Ascending aorta (tissue), 2 donors: ENCODE measurements at places on chromosomes 2 and 18.

- no peak for DNase-seq
Measured at GRCh38 chr2:47051562-47051961, 103.5 kb downstream of the STPG4 start.

- DNase-seq: no peak
Measured at GRCh38 chr2:120531863-120532600, 186.1 kb downstream of the INHBB start.

DNA sequence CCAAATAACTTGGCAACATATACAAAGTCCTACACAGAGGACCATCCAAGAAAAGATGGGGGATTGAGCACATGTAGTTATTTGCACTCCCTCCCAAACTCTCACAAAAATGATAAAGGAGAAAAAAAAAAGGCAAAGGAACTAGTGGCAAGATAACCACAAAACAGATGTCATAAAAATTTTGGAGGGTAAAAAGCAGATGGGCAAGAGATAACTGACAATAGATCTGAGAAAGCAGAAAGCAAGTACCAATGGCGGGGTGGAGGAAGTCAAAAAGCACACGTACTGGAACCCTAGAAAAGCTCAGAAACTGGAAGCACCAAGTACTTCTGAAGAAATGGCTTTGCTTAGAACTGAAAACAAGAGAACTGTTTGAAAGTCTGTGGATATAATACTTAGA lies 82.0 kb downstream of the WDPCP start:
- no peak for DNase-seq

GRCh38 chr18:12586956-12587355 lies 71.0 kb downstream of the SPIRE1 start:
- DNase-seq: no peak

GRCh38 chr18:56089612-56090258 lies 501.7 kb upstream of the TCF4 start:
- DNase-seq: no peak

DNA sequence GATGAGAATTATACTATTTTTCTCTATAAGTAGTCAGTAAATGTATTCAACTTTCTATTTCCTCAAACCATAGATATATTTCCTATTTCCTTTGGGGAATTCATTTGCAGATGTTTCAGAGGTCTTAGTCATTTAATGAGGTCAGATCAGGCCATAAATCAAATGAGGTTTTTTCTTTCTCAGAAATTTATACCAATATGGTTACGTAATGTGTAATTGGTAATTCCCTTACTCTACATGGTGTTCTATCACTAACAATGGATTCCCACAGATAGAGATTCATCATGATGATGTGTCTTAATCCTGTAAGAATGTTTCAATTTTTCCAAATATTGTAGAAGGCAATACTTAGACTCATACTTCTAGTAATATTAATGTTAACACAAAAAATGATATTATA lies 108.0 kb downstream of the DPP4 start:
- no peak for DNase-seq

DNA sequence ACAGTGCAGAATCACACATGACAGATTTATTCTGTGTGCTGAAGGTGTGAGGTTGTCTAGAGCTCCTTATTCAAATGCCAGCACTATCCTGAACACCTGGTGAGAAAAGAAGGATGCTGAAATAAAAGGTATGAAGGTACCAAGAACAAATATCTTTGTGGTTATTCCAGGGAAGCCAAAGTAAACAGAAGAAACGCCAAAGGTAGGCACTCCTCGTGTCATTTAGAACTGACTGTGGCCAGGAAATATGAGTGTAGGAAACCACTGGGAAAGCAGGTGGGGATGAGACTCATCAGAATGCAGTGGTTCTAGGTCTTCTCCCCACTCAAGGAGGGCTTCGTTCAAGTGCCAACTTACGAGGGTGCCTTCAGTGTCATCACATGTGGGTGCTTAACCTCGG lies 80.8 kb downstream of the KIF5C start:
- no peak for DNase-seq

- DNase-seq: peak; percentile 84
Measured at GRCh38 chr18:48866028-48866733, 84.6 kb downstream of the SMAD7 start.

GRCh38 chr2:149136111-149136510 lies 97.6 kb downstream of the LYPD6B start:
- no peak for DNase-seq

DNA sequence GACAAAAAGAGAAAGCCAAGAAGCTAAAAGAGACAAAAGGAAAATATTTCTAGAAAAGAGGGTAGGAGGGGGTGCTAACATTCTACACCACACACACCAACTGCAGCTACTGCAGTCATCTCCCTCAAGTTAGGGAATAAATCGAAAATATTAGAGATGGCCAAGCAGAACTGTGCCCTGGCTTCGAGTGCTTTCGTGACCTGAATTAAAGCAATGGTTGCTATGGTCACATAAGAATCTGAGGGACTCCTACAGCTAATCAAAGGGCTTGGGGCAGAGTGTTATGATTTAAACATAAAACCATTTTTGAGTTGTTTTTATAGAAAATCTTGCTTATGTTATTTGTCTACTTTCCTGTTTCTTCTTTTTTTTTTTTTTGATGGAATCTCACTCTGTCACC lies 159.6 kb upstream of the HNRNPA3 start:
- DNase-seq: no peak

DNA sequence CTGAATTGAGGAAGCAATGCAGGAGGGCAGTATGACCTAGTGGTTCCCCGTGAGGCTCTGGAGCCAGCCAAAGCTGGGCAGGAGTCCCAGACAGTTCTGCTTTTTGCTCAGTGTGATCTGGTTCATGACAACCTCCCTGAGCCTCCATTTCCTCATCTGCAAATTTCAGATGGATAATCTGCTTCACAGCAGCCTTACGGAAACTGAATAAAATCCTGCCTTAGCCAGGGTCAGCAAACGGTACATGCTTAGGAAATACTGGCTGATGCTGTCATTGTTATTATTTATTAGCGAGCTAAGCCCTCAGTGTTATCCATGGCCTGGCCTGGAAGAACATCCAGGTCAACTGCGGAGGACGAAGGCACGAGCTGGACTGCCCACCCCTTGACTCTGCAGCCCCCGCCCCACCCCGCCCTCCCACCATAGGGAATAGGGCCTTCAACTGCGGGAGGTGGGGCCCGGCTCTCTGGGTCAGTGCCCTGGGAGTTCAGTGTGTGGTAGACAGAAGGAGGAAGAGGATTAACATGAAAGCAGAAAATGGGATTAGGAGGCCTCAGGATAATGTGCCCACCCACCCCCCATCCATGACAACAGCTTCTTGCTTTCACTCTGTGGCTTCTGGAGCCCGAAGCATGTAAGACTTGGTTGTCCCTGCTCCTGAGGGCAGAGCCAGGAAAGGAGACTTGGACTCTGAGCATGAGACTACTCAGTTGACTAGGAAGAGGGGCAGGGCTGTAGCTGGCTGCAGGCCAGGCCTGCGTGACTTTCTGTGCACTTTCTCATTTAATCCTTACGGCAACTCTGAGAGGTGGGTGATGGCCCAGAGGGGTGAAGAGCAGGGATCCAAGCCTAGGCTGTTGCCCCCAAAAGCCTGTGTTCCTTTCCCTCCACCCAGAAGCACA lies 13.1 kb downstream of the PKDCC start:
- no peak for DNase-seq

DNA sequence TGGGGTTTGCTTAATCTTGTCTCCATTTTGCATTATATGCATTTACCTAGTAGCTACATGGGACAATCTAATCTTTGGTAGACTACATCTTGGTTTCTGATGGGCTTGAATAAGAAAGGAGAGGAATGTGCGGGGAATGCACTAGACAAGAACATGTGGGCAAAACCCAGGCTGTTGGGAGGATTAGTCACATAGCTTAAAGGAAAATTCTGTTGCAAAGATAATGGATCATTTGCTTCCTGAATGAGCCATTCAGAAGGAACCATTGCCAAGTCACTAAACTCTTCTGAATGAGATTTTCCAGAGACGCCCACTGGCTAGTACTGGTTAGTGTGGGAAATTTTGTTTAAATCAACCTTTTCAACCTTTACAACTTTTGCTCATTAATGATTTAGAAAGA lies 84.8 kb downstream of the OSBPL6 start:
- DNase-seq: no peak

DNA sequence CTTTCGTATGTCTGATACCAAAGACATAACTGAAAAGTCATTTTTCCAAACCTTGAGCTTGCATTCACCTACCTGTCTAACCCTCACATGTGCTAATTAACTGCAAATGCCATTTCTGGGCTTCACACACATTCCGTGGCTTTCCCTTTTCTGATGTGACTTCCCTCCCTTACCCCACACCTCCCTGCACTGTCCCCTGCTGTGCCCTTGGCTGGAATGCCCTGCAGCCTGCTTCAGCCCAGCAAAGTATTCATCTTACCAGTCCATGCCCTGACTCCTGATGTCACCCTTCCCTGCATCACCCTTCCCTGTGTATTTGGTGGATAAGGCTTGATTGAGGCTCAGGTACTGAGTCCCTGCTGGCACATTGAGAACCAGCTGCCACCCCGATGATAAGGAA lies 12.2 kb downstream of the RETSAT start:
- no peak for DNase-seq

DNA sequence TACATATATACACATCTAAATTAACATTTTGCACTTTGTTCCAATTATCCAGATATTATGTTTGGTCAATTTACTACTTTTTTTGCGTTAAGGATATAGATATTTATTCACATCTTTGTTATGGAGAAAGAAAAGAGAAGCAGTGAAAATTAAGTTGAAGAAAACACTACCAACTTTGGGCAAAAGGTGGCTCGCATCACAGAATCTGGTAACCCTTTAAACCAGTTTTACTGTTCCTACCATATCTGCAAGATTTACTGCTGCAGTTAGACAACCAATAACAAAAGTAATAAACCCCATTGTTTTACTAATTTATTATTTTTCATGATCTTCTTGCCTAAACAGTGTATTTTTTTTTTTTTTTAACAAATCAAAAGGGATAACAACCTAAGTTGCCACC lies 53.6 kb downstream of the SMAD2 start:
- DNase-seq: no peak

GRCh38 chr18:41761333-41762018 lies 193.6 kb upstream of the PIK3C3 start:
- no peak for DNase-seq

- DNase-seq: no peak
Measured at GRCh38 chr18:60277855-60278480, 94.6 kb downstream of the MC4R start.

- DNase-seq: no peak
Measured at GRCh38 chr2:236167297-236168109, 683 bp downstream of the GBX2 start.

DNA sequence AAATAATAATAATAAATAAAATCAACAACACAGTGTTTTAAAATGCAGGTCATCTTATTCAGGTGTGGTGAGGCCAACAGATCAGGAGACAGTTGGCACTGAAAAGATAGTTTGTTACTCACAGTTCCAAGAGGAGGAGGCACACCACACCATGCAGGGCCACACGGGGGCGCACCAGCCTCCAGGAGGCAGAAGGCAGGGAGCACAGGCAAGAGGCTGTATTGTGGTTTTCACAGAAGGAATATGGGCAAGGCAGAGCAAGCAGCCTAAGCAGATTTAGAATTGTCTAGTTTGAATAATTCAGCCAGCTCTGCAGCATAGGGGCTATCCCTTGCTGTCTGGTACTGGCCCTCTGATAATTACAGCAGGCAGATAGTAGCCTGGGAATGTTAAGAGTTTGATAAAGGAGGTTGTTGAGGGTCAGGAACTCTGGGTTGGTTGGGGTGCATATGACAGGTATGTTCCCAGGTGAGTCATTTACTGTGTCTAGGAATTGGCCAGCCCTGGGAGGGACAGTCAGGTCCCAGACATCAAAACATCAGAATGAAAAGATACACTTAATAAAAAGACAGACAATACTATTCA lies 31.3 kb downstream of the KIAA2012 start:
- DNase-seq: no peak

DNA sequence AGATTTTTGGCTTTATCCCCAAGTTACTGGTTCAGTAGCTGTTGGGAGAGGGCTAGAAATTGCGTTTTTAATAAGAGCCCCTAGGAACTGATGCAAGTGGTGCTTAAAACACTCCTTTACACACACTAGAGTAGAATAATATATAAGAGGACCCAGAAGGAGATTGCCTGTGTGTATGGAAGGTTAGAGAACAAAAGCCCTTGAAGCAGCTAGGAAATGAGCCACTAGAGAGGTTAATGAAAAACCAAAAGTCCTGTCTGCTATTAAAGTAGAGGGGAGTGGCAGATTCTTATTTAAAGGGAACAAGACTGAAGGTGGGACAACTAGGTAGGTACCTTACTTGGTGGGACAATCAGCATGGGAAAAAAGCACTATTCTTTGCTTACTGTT lies 14.4 kb upstream of the SLC39A10 start:
- DNase-seq: no peak
